ENCODE measurements at places on chromosomes 16 and 17.

DNA sequence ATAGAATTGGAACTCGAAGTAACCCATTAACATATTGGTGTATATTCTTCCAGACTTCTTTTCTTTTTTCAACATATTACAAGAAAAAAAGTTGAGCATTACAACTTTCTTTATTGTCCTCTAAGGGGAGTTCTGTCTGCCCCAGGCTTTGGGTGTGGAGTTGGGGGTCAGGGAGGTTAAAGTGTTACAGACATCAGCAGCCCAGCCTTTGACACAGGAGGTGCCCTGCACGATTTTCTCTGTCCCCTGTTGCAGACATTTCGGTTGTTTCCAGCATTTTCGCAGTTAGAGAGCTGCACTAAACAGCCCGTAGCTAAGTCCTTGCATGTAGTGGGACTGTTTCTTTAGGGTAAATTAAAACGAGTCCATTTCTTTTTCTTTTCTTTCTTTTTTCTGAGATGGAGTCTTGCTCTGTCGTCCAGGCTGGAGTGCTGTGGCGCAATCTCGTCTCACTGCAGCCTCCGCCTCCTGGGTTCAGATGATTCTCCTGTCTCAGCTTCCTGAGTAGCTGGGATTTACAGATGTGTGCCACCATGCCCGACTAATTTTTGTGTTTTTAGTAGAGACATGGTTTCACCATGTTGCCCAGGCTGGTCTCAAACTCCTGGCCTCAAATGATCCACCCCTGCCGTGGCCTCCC lies 13.4 kb upstream of the ADCY7 start:
- no peak for DNase-seq

GRCh38 chr17:81518785-81519283 lies 6.2 kb upstream of the ACTG1 start:
- DNase-seq = no peak

- DNase-seq = no peak
These were observed 482.8 kb downstream of the SOX9 start for GRCh38 chr17:72603420-72604242.

DNA sequence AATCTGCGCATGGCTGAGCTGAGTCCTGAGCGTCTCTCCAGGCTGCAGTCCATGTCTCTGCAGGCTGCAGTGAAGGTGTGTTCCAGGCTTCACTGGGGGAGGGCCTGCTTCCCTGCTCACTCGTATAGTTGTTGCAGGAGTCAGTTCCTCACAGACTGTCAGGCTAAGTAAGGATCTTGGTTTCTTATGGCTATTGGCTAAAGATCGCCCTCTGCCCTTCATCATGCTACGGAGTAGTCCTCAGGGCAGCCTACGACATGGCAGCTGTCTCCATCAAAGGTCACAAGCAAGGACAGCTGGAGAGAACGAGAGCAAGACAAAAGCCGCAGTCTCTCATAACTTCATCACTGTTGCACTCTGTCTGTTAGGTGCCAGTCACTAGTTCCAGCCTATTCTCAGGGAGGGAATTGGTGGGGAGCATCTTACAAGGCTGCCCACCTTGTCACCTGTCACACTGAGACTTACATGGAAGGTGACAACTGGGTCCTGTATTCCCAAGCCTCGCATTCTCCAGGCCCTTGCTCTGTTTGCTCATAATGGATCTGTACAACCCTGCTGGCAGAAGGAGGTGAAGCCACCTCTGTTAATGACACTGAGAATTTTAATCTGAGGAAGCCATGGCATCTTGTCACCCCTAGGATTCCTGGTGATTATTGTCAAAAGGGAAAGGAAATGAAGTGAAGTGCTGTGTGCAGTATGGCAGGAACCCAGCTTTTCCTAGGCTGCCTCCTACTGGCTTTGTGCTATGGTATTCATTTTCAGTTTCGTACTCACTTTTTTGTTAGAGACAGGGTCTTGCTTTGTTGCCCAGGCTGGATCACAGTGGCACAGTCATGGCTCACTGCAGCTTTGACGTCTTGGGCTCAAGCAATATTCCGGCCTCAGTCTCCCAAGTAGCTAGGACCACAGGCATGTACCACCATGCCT lies 43.4 kb downstream of the MFSD11 start:
- no peak for DNase-seq

GRCh38 chr17:48628649-48629410 lies 2.7 kb upstream of the HOXB9 start:
- DNase-seq = no peak

- no peak for DNase-seq
These were observed 4.9 kb upstream of the TBX4 start for GRCh38 chr17:61447358-61447757.

DNA sequence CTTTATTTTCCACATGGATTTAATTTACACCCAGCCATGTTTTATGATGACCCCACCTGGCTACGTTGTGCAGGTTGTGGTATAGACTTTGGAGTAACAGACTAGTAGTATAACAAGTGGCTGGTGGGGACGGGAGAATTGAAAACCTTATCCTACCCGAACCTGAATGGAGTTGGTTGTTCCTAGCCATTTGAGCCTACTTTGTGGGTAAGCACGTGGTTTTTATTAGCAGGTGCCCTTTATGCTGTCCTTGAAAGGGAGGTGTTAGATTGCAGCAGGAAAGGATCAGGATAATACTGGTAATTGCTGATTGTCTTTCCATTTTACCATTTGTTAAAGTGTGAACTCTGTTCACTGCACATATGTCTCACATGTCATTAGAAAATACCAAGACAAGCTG lies 31.9 kb upstream of the PHAF1 start:
- DNase-seq = no peak
